ENCODE measurements at places on chromosomes 12 and 14. TPM values are rescaled to one million over a fixed set of nuclear protein-coding genes. Genes with fewer than 3 reads are reported as not detected.

The DPY19L2 gene
- 2.5 TPM for total RNA-seq

The LRFN5 gene
- total RNA-seq = 2.9 TPM

The OTX2 gene
- total RNA-seq = not detected

The RBM25 gene
- total RNA-seq = 19.7 TPM

The CLMN gene
- 0.30 TPM for total RNA-seq

The SRRM4 gene
- total RNA-seq = not detected

The KLHL33 gene
- 0.50 TPM for total RNA-seq

The MFAP5 gene
- 1.8 TPM for total RNA-seq

All from bronchus fibroblast of lung (primary cell).